NCI-H524 (cell line): ENCODE measurements at places on chromosomes 5 and 9.

DNA sequence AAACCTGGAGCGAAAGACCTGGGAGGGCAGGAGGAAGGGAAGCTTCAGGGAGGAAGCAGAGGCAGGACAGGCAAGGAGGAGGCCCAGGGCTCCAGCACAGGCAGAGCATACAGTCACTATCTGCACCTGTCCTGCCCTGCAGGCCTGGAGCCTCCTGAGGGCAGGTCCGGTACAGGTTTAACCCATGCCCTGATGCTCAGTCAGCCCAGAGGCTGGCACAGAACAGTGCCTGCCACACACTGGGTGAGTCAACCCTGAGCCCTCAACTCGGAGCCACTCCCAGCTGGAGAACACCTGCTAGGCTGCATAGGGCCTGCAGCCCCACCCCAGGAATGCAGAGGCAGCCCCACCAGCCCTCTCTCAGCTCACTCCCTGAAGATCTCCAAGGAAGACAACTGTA lies 161.5 kb upstream of the PHYKPL start:
- peak; percentile 15 for DNase-seq

- no peak for DNase-seq
These were observed 329.5 kb downstream of the KIAA0825 start for GRCh38 chr5:94288937-94289336.

DNA sequence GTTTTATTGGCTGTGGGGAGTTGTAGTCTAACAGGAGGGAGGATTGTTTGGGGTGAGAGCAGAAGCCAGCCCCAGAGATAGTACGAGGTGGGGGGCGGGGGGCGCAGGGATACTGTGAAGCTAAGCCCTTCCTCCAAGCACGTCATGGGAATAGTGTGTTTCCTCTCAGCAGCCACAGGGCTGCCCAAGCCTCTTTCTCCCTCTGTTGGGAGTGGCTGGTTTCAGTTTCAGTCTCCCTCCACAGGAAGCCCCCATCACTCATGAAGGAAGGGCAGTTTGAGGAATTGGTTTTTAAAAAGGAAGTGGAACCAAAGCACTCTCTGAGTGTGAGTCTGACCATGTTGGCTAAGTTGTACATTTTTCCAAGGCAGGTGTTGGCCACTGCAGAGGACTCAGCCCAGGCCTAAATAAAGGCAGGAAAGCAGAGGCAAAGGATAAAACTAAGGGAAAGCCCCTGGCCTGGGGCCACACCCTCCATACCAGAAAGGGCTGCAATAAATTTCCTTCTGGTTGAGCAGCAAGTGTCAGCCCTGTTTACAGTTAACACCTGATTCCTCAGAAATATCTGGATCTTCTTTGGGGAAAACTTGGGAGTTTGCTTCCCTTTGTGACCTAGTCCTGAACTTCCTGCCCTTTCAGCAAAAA lies 3.2 kb downstream of the RAB24 start:
- DNase-seq: peak; percentile 9

- no peak for DNase-seq
These were observed 3.0 kb downstream of the TRMO start for GRCh38 chr9:97919217-97919813.

GRCh38 chr5:32961059-32961415 lies 249.9 kb downstream of the NPR3 start:
- no peak for DNase-seq

DNA sequence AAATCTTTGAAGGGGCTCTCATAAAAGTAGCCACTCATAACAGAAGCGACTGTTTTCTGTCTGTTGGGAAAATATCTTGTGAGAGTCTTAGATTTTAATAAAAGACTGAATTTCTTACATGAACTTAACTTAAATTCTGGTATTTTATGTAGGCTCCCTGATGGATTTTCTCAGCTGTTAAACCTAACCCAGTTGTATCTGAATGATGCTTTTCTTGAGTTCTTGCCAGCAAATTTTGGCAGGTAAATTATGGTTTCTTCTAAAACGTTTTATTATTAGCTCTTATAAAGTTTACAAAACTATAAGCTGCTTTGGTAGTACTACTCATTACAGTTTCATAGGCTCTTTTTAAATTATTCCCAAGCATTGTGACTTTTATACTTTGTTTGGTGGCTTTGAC lies 87.0 kb downstream of the ERBIN start:
- no peak for DNase-seq

DNA sequence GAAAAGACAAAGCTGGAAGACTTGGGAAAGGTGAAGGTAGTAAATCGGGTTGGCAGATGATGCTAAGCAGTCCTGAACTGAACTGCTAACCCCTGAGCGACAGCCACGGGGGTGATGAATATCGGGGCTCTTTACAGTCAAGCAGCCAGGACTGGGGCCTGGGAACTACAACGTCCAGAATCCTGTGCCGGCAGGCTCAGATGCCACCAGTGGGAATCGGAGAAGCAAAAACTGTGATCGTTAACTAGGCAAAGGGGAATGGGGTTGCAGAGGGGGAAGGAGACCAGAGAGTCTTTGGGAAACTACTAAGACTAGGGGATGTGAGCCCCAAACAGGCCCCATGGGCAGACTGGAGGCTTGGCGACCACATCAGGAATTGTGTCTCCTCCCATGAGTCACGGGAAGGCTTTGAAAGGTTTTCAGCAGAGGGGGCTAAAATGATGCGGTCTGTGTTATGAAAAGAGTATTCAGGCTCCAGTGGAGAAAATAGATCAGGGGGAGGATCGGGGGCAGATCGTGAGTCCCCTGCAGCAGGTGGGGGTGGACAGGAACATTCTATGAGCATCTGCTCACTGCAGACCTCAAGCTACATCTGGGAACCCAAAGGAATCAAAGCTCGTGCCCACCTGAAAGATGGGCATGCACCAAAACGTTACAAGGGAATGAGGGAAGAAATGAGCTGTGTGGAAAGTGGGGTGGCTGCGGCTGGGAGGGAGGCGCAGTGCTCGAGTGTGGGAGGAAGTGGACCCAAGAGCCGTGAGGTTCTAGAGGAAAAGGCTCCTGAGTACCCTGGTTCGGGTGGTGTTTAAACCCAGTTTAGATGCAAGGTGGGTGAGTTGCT lies 53.8 kb downstream of the HRH2 start:
- DNase-seq: no peak

DNA sequence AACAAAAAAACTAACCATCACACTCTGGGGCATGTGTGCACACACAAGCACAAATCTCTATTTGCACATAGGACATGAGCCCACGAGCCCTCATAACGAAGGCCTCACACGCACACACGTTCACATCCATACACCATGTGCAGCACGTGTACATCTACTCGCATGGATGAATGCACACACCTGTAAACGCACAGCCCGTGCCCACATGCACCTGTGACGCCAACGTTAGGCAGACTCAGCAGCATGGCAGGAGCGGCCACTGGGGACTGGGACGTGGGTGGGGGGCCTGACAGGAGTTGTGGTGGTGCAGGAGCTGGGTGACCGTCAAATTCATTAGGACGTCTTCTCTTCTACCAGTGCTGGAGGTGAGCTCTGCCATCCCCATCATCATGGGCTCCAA lies 3.2 kb downstream of the SLC34A1 start:
- DNase-seq: no peak

DNA sequence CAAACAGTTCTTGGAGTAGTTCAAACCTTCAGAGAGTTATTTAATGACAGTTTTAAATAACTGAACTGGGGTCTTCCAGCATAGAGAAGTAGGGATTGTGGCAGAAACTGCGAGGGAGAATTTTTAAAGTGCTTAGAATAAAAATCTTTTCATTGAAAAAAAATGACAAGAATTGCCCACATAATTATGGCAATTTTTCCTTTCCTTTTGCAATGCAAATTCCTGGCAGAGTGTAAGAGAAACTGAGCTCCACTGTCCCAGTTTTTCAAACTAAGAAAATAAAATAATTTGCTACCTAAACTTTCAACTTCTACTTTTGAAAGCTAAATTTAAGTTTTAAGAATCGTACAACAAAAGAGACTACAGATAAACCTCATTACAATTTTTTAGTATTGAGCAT lies 2.3 kb upstream of the PTGER4 start:
- DNase-seq: no peak

- no peak for DNase-seq
These were observed 9.1 kb upstream of the EXOC3 start for GRCh38 chr5:433836-434235.

GRCh38 chr9:73548201-73548600 lies 396.5 kb downstream of the ANXA1 start:
- DNase-seq: no peak

DNA sequence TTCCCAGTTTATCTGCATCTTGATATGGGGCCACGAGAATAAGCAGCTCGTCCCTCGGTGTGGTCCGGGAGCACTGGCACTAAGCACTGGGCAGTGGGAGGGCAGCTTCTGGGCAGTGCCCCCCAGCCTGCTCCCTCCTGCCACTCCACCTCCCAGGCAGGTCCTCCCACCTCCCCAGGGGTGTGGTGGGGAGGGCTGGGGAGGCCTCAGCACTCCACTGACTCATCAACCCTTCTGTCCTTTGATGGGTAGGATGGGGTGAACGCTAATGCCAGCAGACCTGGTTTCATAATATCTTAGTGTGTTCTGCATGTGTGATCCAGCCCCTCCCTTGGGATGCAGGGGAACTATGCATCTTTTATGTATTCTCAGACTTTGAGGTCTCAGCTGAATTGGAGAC lies 62.2 kb upstream of the GNE start:
- DNase-seq: no peak

DNA sequence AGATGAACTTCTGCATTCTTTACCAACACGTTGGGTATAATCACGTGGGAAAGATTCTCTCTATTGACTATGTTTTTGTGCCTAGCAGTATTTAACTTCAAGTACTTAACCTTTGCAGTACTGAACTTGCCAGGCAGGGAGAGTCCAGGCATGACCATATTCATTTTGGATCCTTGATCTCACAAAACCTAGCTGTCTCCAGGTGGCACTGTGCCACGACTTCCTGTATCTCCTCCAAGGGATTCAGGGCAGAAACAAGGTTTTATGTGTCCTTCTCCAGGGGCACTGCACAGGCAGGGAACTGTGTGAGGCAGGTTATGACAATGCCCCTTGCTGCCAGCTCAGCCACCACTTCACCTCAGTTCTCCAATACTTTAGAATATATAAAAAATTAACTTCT lies 11.7 kb upstream of the IFNA5 start:
- peak; percentile 38 for DNase-seq

DNA sequence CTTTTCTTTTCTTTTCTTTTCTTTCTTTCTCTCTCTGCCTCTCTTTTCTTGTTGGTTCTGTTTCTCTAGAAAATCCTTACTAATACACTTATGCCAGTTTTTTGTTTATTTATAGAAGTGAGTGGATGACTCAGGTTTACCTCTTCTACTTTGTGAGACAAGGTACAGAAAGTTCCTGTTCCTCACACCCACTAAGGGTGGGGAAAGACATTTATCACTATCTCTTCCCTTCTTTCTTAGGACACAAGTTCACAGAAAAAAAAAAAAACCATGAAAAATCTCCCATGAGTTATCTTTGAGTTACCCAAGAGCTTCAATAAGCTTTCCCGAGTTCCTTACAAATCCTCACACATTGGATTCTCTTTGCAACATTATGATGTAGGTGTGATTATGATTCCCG lies 60.9 kb upstream of the CD180 start:
- DNase-seq: no peak

GRCh38 chr9:108665521-108666239 lies 190.1 kb downstream of the ACTL7B start:
- DNase-seq: no peak

DNA sequence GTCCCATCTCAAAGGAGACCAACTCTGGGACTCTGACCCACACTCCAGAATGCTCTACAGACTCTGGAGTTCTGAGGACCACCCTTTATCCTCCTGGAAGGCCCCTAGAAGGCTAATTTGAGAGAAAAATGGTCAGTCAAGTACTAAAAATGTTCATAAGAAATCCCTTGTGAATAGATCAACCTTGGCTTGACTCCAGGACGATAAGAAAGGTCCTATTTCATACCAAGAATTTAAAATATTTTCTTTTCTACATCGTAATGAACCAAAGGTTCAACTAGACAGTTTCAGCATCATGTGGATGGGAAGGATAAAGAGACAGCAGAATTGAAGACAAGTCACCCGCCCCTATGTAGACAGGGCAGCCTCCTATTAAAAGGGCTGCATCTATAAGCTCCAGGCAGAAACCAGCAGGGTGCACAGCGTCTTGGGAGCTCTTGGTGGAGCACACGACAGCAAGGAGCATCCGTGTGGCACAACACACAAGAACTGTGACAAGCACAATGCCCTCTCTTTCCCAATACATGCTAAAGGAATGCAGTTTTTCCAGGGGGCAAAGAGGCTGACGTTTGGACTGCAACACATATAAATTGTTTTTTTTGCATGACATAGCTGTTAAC lies 38.3 kb downstream of the RASEF start:
- no peak for DNase-seq

DNA sequence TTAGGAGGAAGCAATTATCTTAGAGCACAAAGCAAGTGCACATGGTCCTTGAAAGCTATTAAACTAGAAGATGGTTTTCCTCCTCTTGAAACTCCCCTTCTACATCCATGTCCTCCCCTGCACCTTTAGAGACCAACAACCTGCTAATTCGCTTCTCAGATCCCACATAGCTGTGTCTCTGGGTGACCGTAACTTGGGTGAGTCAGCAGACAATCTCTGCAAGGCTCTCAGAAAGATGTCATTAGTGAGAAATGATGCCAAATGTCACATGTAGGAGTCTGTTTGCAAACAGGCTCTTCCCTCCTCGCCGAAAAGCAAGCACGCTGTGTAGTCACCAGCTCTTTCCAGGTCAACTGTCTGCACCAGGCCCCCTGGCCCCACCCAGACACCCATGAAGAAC lies 291.8 kb downstream of the SLIT3 start:
- no peak for DNase-seq

DNA sequence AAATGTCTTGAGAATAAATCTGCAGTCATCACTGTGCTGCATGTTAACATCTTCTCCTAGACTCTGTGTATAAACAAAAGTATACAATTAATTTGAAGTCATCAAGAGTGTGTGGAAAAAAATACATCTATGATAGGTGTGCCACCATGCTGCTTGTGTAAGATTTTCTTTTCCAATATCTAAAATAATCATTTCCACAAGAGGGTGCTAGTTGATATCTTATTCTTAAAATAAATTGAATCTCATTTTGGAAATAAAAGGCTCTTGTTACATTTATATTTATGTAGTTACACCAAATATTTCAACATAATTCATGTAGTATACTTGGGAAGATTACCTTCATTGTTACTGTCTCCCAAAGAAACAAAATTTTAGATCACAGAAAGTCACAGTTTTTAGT lies 14.1 kb upstream of the MOCS2 start:
- no peak for DNase-seq

DNA sequence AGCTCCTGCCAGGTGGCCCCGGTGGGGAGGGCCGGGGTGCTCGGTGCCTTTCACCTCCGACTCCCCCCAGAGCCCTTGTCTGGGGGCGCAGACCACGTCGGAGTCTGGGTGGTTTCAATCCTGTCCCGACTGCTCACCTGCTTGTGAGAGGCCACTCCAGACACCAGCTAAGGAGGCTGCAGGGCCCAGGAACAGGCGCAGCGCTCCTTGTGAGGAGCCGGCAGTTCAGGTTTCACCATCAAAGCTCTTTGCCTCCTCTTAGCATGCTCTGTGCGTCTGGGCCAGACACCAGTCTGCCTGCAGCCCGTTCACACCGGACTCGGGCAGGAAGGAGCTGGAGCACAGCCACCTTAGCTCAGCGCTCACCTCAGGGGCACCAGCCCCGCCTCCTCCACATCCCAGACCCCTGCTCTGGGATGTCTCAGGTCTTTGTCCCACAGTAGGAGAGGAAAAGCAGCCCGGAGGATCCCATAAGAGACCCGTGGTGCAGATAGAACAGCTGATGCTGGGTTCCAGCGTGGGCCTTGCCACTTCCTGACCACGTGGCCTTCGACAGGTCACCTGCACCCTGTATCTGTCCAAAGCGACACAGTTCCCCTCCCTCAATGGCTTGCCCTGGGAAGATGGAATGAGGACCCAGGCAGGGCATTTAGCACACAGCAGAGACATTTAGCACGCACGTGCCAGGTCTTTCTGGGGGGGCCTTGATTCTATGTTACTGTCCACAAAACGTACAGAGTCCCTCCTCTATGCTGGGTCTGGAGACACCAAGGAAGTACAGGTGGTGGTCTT lies 106.2 kb upstream of the LMX1B start:
- no peak for DNase-seq
